Pulmonary artery endothelial cell (primary cell): ENCODE measurements at places on chromosomes 16 and 17. TPM values are rescaled to one million over a fixed set of nuclear protein-coding genes. Genes with fewer than 3 reads are reported as not detected.

GPR179 gene
- total RNA-seq, result not detected in 2 replicates

TSNAXIP1 gene
- 0.20 and 0.60 TPM in 2 replicates for total RNA-seq

NEUROD2 gene
- total RNA-seq, result not detected in 2 replicates

SLC6A2 gene
- total RNA-seq, result not detected in 2 replicates

KRT23 gene
- total RNA-seq, result not detected in 2 replicates

SMCR8 gene
- total RNA-seq, result 17.8 and 20.0 TPM in 2 replicates

KRTAP3-2 gene
- total RNA-seq, result not detected in 2 replicates

ADAMTS18 gene
- 5.5 and 51.9 TPM in 2 replicates for total RNA-seq

MMP2 gene
- total RNA-seq, result 214 and 219 TPM in 2 replicates

SMPD3 gene
- 0.07 TPM in 1 of 2 replicates, not detected in the other for total RNA-seq

CA5A gene
- not detected in 2 replicates for total RNA-seq

RMI2 gene
- total RNA-seq, result 5.9 and 16.9 TPM in 2 replicates

TMEM238L gene
- total RNA-seq, result not detected in 2 replicates

PRR35 gene
- not detected in 2 replicates for total RNA-seq

CRYBA1 gene
- total RNA-seq, result not detected in 2 replicates

GAST gene
- not detected in 2 replicates for total RNA-seq

IFI35 gene
- 15.0 and 20.3 TPM in 2 replicates for total RNA-seq

DNAH17 gene
- under 0.01 TPM in 1 of 2 replicates, not detected in the other for total RNA-seq

LPO gene
- not detected in 2 replicates for total RNA-seq

GPR142 gene
- total RNA-seq, result not detected in 2 replicates

PIMREG gene
- total RNA-seq, result 24.3 and 47.6 TPM in 2 replicates

SLC13A2 gene
- total RNA-seq, result not detected in 2 replicates
